ENCODE measurements at places on chromosomes 5 and 9.

DNA sequence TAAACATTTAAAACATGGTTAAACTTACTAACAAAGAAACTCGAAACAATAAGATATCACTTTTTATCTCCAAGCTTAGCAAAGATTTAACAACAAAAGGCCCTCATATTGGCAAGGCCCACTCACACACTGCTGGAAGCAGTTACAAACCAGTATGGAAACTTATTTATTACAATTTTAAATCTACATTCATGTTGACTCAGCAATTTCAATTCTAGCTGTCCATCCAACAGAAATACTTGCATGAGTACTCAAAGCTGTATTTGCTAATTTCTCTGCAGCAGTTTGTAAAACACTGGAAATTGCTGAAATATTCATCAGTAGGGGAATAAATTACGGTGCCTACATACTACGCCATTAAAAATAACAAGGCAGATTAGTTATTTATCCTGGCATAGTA, 2.8 kb upstream of the DNAJA1 start:
- no peak for DNase-seq

DNA sequence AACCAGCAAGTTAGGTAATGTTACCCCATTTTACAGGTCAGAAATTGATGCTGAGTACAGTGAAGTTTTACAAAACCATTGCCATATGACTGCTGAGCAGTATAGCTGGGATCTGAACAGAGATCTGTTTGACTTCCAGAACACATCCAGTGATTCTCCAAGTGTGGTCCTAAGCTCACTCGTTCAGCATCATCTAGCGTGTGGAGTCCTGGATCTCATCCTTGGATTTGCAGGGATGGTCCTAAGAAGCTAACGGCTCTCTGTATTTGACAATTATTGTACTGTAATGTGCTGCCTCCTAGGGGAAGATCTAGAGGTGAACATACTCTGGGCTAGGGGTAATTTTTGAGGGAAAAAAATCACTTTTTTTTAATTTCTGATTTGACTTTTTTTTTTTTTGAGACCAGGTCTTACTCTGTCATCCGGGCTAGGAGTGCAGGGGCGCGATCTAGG, 1.4 kb downstream of the SLC26A2 start:
- DNase-seq, result peak; percentile 41

DNA sequence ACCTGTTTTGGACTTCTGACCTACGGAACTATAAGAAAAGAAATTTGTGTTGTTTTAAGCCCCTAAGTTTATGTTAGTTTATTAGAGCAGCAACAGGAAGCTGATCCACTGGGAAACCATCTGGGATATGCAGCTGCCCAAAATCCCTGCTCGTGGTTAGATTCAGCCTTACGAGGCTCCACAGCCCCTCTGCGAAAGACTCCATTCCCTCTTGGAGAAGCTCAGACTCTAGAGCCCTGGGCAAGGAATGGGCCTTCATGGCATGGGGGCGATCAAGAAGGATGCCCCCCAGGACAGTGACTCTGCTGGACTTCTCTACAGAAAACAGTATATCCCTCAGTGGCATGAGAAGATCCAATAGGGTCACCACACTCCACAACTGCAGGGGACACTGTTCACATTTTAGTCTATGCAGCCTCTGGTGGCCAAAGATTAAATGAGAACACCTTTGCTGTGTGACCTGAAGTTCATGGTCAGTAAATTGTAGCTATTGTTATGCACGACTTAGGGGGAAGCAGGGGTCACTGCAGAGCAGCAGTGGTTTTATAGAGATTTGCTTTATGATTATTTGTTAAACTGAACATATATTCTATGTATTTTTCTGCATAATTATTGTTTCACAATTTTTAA, 21.1 kb downstream of the IRF1 start:
- DNase-seq, result peak; percentile 17

GRCh38 chr9:106535439-106535838, 327.5 kb upstream of the ZNF462 start:
- DNase-seq, result peak; percentile 13

DNA sequence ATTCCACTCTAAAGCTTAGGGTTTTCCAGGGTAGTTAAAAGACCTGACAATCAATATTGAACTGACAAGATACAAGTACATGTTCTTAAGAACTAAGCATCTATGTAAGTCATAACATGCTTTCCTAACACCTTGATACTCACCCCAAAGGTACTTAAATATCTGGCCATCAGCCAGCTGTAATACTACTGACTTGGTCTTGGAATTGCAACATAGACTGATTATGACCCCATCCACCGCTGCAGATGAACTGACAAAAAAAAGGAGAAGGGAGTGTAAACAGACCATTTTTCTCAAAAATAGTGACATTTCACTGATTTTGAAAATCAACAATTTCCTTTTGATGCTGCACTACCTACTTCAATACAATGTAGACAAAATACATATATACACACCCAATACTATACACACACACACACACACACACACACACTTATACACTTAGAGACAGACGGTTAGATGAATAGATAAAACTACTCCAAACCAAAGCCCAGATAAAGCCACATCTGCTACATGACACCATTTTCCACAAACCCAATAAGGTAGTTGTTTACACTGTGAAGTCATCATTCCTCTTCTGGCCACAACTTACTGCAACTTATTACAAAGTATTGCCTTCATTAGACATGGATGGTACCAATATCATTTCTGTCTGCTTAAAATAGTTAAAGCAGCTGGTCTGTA, 30.4 kb downstream of the ELP1 start:
- DNase-seq, result no peak

DNA sequence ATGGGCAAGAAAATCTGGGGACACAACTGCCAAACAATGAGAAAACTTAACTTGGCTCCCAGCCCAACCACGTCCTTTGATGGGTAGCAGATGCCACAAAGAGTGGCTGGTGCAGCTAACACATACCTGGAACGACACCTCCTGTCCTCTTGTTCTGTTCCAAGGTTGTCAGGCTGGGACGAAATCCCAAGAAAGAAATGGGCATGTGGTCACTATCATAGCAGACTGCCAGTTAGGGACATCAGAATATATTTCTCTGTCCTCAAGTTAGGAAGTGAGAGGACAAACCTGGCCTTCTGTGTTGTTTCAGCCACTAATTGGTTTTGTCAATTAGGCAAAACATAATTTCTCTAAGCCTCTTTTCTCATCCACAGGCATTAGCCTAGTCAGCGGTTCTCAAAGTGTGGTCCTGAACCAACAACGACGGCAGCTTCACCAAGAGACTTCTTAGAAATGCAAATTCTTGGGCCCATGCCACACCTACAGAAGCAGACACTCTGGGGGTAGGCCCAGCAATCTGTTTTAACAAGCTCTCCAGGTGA, 63.4 kb downstream of the RAPGEF1 start:
- no peak for DNase-seq

DNA sequence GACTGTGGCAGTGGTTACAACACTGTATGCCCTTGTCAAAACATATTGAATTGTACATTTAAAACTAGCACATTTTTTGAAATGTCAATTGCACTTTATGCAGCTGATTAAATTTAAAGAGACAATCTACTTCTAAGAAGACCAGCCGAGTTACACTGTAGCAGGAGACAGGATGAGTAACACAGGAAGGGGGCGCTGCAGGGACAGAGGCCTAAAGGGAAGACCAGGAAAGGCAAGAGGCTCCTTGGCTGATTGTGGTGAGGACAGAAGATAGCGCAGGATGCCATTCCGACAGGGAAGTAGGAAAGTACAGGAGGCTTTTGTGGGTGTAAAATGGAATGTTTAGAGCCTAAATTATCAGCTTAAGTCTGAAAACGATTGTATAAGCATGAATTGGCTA, 28.2 kb upstream of the PPP2R2B start:
- DNase-seq, result no peak

GRCh38 chr5:42360616-42361314, 62.5 kb upstream of the GHR start:
- no peak for DNase-seq

- DNase-seq, result no peak
Observed at GRCh38 chr5:82649943-82650342, 371.8 kb upstream of the RPS23 start.

- no peak for DNase-seq
Observed at GRCh38 chr5:79135790-79136553, 24.4 kb downstream of the BHMT start.

DNA sequence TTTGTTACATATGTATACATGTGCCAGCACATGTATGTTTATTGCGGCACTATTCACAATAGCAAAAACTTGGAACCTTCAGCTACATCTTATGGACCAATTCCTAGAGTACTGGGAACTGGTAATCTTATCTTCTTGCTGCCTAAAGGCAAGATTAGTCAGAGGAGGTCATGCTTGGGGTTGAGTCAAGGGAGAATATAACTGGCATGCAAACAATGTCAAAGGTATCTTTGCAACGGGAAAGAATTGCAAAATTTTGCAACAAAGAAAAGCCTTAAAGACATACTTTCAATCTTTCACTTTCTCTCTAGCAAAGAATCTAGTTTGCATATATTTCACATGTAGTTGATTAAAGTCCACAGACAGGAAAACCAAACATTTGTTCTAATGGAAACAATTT, 145.2 kb downstream of the EDIL3 start:
- DNase-seq, result peak; percentile 58

- peak; percentile 85 for DNase-seq
Observed at GRCh38 chr5:125043781-125044391, 297.4 kb upstream of the ZNF608 start.

GRCh38 chr5:167867281-167867680, 424.2 kb upstream of the WWC1 start:
- no peak for DNase-seq

GRCh38 chr9:93558503-93558902, 17.9 kb upstream of the PHF2 start:
- DNase-seq, result no peak

GRCh38 chr5:22593592-22593991, 259.6 kb downstream of the CDH12 start:
- DNase-seq, result no peak

DNA sequence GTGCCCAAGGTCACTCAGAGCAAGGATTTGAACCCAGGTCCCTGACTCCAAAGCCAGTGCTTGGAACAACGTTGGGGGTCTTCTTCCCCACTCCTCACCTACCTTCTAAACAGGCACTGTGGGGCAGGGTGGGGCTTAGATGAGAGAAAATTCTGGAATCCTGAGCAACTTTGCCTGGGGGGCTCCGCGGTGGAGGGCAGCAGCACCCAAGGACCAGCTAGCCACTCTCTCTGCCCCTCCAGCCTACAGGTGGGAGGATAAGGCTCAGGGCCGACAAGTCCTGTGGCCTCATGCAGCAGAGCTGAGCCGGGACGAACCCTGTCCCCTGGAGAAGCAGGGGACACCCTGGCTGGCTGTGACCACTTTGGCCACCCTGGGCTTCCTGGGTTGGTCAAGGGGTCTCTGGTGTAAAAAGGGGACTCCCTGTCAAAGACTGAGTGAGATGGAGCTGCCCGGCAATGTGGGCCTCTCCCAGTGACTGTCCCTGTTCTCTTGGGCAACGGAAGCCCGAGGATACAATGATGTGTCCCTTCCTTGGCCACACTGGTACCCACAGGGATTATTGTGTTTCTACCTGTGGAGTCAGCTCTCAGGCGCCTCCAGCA, 26.5 kb downstream of the CEL start:
- DNase-seq, result no peak

GRCh38 chr5:181054871-181055459, 14.9 kb downstream of the BTNL9 start:
- no peak for DNase-seq

- DNase-seq, result no peak
Observed at GRCh38 chr9:81372628-81373191, 316.6 kb downstream of the TLE1 start.

GRCh38 chr5:143204474-143205246, 198.8 kb downstream of the NR3C1 start:
- DNase-seq, result no peak

- DNase-seq, result peak; percentile 90
Observed at GRCh38 chr9:37938121-37938891, 34.4 kb upstream of the SLC25A51 start.

DNA sequence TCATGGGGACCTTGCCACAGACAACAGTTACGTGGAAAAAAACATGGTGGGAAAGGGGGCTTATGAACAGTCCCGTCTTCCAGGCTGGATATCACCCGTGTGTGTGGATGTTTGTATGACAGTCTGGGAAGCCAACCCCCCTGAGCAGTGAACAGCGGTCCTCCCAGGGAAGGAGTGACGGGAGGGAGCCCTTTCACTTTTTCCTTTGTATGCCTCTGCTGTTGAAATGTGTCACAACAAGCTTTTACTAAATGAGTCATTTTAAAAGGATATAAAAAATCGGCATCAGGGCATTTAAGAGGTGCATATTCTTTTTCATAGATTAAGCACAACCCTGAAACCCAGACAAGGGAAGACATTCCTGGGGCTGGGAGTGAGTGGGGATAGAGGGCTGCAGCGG, 5.1 kb downstream of the MYMK start:
- no peak for DNase-seq

DNA sequence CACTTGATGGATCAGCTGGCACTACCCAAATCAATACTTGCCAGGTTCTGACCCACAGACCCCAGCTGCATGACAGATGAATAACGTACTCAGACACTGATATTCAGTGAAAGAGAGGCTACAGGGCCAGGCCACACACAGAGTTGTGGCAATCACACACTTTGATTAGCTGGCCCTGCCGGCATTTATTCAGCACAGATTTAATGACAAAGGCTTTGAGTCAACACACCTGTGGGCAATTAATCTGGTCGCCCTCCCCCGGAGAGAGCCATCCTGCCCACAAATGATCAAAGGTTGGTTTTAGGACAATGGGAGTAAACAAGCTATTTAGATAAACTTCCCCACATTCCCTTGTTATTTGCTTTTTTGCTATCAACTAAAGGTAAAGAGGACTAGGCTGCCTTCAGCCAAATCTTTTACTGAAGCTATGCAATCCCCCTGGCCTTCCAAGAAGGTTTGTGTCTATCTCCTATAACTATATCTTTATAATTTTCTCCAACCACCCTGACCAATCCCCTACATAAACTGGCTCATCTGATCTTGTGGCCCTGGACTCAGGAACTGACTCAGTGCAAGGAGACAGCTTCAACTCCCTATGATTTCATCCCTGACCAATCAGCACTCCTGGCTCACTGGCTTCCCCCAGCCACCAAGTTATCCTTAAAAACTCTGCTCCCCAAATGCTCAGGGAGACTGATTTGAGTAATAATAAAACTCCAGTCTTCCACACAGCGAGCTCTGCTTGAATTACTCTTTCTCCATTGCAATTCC, 12.7 kb upstream of the TRIM32 start:
- DNase-seq, result no peak

DNA sequence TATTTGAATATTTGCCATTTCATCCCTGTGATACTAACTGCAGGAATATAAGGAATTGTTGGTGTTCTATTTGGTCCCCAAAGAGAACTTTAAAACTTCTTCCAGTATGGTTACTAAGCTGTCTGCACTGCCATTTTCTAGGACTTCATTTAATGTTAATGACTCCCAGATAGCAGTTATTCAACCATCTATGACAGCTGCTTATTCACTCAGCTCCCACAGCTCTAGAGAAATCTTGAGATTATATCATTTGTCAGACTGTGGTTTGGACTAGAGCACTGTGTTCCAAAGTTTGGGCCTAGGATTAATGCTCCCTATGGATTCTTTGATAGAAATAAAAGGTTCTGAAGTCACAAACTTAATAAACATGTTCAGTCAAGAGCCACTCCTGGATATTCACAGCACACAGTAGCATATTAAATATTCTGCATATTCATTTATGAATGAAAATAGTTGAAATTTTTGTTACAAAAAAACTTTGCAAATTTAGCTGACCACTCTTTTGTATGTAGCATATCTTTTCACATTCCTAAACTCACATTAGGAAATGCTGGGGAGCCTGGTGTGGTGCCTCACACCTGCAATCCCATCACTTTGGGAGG, 173.7 kb downstream of the NFIB start:
- no peak for DNase-seq

Measured in fibroblast of skin of right quadriceps (primary cell).